Stimulated activated CD4-positive, alpha-beta T cell treated with anti-CD3 and anti-CD28 coated beads, TNF-alpha, amount 100 ng/mL, for 1 hour (primary cell): ENCODE measurements at places on chromosomes 4 and X.

GRCh38 chr4:81257021-81257420, 42.0 kb upstream of the PRKG2 start:
- no peak for DNase-seq

- no peak for DNase-seq
These were observed 70.1 kb upstream of the LSM6 start for GRCh38 chr4:146105464-146105863.

DNA sequence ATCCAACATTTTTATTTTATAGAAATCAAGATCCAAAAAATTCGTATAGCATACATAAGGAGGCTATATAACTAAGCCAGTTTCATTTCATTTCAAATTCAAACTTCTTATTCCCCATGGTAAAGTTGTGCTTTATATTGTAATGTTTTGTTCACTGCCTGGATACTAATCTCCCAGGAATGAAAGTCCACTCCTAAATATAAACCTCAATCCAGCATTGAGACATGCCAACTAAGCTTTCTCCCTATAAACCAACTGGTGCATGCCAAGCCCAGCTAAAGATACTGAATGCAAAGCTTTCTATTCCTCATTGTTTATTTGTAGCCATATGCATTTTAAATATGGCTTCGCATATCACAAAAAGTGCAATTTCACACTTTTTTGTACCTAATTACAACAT, 63.8 kb upstream of the INPP4B start:
- no peak for DNase-seq

- DNase-seq = no peak
These were observed 14.9 kb upstream of the TSPAN5 start for GRCh38 chr4:98673288-98673644.

GRCh38 chr4:168708108-168708507, 211.3 kb downstream of the PALLD start:
- DNase-seq = no peak

DNA sequence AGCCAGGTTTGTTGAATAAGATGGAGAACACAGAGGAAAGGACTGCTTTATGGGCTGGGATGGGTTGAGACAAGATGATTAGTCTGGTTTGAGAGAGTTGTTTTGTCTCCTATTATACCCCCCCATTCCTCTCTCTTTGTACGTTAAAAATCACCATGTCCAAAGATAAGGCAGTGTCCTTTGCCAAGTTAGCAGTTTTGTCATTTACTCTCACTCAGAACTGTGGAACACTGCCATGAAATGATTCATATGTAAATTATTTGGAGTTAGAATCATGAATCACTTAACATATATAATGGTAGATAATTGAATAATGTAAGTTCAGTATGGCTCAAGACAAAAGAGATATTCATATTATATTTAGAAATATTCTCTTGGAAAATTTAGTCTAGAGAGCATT, 151.3 kb downstream of the DCLK2 start:
- no peak for DNase-seq

GRCh38 chrX:135981010-135981409, 4.2 kb upstream of the SLC9A6 start:
- no peak for DNase-seq
